Stimulated activated CD8-positive, alpha-beta memory T cell treated with anti-CD3 and anti-CD28 coated beads, Interleukin-7, amount 100 ng/mL, for 4 hours (primary cell): ENCODE measurements at places on chromosomes 2 and 18.

GRCh38 chr18:79944126-79944731 lies 7.2 kb downstream of the SLC66A2 start:
- no peak for DNase-seq

- no peak for DNase-seq
These were observed 266.7 kb downstream of the ATAD2B start for GRCh38 chr2:23660237-23660636.

GRCh38 chr2:44098050-44098449 lies 70.6 kb upstream of the PPM1B start:
- no peak for DNase-seq

DNA sequence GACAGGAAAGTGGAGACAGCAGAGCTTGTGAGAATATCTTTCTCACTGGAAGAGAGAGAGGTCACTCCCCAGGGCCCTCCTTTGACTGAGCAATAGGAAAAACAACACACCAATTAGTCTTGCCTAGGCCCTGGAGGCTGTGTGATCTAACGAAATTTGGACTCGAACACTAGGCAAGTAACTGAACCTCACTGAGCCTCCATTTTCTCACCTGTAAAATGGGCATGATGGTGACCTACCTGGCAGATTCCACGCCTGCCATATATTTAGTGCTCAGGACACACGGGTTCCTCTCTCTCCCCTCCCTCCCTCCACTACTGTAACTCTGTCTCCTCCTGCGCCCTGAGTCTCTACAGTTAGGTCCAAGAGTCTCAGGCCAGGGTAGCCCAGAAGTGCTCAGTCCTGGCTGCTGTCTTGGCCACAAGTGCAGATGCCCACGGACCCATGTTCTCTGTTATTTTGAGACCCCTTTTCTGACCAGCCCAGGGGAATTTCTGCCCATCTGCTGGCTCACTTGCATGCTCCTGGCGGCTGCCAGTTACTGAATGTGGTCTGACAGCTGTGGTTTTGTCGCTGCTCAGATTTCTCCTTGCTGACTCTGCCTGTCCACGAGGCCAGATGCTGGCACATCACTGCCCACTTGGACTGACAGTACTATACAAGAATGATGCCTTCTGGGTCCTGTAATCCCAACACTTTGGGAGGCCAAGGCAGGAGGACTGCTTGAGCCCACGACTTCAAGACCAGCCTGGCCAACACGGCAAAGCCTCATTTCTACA lies 9.6 kb upstream of the GIGYF2 start:
- DNase-seq: no peak

DNA sequence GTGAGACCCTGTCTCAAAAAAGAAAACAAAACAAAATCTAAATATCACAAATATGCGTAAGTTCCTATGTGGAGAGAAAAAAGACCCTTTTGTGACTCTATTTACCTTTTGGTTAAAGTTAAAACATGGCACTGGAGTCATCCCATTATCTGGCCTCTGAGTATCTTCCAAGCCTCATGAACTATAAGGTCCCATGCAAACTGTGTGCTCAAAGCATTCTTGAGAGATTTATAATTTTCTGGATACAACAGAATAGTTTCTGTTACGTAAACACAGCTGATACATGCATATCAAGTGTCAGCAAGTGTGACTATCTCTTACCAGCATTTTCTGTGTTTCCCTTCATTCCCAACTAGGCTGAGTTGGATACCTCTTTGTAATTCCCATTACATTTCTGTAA lies 8.8 kb upstream of the NOSTRIN start:
- DNase-seq: no peak

DNA sequence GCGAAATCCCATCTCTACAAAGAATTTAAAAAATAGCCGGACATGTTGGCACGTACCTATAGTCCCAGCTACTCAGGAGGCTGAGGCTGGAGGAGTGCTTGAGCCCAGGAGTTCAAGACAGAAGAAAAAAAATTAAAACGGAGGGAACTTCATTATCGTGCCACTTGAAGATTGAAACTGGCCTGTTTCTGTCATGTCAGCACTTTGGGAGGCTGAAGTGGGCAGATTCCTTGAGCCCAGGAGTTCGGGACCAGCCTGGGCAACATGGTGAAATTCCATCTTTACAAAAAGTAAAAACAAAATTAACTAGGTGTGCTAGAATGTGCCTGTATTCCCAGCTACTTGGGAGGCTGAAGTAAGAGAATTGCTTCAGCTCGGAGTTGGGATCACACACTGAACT lies 3.0 kb upstream of the TEX44 start:
- no peak for DNase-seq

DNA sequence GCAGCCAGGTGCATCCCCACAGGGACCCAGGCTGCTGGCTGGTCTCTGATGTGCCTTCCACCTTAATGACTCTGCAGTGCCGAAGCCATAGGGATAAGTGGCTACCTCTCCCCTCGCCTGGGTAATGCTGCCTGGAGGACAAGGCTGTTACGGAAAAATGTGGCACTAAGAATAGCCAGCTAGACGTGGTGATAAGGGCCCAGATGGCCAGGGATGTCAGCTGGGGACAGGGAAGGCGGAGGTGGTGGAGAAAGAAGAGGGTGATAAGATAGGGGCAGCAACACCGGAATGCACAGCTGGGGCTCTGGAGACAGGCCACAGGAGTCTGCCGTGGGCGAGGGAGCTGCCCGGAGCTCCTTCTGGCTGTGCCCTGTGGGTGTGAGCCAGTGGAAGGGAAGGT lies 170.6 kb downstream of the FHOD3 start:
- no peak for DNase-seq

DNA sequence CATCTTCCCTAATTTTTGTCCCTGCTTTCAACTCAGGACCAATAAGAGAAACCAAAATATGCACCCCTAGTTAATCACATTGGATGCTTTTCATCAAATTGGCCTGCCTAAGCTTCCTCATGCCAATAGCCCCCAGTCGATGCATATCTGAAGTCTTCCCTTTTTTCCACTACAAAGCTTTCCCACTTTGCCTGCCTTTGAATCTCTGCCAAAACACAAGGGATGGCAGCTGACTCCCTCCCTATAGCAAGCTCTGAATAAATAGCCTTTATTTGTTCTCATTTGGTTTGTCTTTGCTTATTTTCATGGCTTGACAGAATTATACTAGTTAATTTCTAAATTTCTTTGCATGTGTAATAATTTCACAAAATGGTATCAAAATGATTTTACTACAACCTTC lies 621.2 kb downstream of the MBD2 start:
- no peak for DNase-seq

GRCh38 chr2:207504513-207505170 lies 25.1 kb upstream of the CREB1 start:
- DNase-seq: no peak

- no peak for DNase-seq
These were observed 74.4 kb downstream of the SH3RF3 start for GRCh38 chr2:109203246-109204011.

GRCh38 chr18:57148263-57148662 lies 1.4 kb downstream of the BOD1L2 start:
- DNase-seq: no peak

DNA sequence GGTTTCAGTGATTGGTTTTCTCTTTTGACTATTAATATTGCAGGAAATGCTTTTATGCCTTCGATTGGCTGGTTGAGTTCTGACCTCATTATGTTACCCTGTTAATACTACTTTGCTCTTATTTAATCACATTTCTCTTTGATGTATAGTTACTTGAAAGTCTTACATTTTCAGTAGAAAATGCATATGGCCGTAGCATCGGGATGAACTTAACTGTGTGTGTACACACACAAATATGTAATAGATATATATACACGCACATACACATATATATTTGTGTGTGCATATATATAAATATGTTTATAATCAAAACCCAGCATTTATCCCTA lies 1.6 kb downstream of the EPC2 start:
- DNase-seq: no peak

- DNase-seq: no peak
These were observed 17.9 kb upstream of the LRRTM1 start for GRCh38 chr2:80322311-80322920.

- no peak for DNase-seq
These were observed 124.3 kb upstream of the SLC39A10 start for GRCh38 chr2:195532628-195533271.

DNA sequence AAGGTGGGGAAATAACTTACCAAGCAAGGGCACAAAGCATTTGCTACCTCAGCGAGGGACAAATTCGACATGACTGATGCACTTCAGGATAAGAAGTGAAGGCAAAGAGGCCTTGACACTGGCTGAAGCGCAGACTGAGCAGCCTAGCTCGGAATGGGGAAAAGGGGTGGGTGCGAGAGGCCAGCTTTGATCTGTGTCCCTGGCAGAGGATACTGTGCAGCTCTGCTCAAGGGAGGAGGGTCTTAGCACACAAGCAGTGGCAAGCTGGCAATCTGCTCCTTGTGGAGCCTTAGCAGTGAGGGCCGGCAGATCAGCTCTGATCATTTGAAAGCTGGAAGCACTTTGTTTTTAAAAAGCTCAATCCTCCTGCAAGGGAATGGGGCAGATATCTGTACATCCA lies 222.3 kb downstream of the ZBTB7C start:
- DNase-seq: no peak
